ENCODE measurements at places on chromosomes 6 and 20.

DNA sequence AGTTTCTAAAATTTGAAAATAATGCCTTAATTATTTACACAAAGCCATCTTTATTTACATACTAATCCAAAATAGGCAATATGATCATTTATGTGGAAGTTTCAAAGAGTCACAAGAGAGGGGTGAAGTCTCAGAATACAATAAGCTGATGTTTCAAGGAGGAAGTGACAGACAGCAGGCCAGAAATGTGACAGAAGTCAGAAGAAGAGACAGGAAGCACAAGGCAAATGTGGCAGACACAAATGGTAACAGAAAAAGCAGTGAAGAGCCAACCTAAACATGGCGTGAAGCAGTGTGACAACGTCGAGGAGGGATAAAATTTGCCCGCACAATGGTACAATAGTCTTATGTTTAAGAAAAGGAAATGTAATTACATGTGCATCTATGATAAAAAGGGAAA lies 59.8 kb downstream of the SHPRH start:
- DNase-seq = peak; percentile 21

DNA sequence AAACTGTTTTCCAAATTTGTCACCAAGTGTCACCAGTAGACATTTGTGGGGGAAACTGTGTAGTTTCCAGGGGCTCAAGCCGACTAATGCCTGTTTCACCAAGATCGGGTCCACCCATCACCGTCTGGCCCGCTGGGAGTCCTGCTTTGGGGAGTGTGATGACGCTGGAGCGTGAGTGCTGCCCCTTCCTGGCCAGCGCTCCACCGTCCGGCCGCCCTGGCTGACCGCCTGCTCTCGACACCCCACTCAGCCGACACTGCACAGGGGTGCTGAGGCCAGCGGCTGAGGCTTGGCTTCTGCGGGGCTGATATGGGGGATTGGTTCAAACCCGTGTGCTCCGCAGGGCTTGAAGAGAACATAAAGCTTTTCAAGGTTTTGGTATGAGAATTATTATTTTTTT lies 160.1 kb downstream of the SMOC2 start:
- no peak for DNase-seq

- no peak for DNase-seq
Measured at GRCh38 chr6:166552600-166552999, 33.9 kb downstream of the RAMACL start.

DNA sequence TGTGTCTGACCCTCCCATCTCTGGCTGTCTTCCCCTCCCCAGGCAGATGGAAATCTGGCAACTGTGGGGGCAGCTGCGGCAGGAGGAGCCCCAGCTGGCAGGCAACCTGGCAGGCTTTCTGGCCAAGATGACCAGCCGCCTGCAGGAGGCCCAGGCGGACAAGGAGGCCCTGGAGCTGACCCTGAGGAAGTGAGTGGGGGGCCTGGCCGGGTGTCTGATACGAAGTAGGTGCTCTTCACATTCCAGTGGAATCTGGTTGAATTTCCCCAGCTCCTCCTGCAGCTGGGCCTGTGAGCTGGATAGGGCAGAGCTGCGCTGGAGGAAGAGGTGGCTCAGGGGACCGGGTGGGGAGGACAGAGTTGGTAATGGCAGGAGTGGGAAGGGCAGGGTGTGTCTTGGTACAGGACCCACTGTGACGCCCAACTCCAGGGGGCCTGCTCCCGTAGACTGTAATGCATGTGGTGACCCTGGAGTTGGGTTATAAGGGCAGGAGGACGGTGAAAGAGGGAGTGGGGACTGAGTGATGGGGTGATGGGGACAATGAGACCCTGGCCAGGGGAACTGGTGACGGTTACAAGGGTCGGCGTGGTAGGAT lies 19.7 kb downstream of the RAB44 start:
- DNase-seq = no peak

DNA sequence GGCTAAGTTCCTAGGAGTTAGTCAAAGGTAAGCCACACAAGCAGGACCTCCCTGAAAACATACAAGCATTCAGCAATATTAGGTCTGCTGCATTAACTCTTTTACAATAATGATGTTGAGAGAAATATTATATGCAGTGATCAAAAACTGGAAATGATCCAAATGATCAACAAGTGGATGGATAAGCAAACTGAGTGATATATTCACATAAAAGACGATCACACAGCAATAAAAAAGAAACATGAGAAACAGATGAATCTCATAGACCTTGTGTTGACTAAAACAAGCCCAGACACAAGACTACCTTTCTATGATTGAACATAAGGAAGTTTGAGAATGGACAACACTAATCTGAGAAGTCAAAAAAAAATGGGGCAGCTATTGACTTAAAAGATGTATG lies 39.9 kb downstream of the LMBRD1 start:
- no peak for DNase-seq

DNA sequence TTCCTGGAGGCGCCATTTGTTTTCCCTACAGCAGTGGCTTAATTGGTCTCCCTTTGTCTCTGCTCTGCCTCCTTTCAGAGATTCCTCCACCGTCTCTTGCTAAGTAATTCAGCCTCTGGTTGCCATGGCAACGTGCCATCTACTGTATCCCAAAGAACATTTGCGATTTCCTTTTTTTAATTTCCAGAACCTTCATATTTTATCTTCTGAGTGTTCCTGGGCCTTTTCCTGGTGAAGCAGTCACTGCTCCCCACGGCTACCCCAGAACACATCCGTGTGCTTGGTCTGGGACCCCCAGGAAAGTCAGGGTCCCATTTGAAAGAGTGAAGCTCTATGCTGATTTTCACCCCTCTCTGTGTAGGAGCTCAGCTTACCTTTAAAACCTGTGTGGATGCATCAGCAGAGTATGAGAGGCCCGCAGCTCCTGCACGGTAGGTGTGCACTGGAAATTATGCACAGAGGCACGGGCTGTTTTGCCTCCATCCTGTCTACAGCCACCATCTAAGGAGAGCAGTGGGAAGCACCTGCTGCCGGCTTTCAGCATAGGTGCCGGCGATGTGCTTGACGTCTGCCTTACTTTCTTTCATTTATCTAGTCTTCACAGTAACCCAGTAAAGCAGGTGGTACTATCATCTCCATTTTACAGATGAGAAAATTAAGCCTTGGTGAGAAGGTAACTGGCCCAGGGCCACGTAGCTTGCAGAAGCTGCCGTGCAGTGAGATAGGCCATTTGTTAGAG lies 122.8 kb downstream of the SYCP2 start:
- DNase-seq = no peak

DNA sequence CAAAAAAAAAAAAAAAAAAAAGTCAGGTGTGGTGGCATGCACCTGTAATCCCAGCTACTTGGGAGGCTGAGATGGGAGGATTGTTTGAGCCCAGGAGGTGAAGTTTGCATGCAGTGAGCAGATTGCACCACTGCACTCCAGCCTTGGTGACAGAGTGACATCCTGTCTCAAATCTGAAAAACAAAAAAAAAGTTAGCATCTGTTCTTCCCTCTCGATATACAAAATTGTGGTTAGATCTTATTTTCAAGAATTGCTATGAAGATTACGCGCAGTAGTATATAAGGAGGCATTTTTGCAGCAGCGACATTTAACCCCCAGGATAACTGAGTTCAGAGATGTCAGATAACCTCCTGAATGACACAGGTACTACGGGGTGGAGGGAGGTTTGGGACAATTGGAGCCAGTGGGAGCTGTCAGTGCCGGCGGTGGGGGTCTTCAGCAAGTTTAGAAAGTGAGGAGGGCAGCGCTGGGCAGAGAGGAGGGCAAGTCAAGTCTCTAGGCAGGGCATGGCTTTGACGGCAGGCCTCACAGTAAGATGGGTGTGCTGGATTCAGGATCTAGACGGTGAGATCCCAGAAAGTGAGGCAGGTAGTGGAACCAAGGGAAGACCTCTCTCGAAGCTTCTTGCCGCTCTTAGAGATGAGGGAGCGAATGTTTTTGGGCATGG lies 26.2 kb upstream of the MRPS18A start:
- DNase-seq = no peak

- DNase-seq = no peak
Measured at GRCh38 chr6:118865100-118865391, 28.9 kb upstream of the ASF1A start.

DNA sequence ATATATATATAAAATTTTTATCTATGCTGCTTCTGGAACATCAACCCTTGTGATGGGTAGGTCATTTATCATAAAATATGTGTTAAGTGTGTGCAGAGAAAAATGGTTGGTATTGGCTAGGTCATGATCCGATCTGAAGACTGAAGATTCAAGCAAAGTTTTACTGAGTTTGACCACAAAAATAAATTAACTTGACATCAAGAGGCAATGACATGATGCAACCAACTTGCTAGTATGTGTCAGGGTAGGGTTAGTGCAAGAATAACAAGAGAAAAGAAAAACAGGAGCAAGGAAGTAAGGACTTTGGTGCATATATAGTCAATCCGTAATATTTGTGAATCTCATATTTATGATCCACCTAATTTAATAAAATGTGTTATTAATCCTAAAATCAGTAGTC lies 1202.0 kb upstream of the ADGRB3 start:
- DNase-seq = no peak

- no peak for DNase-seq
Measured at GRCh38 chr20:8547035-8547650, 415.1 kb downstream of the PLCB1 start.

DNA sequence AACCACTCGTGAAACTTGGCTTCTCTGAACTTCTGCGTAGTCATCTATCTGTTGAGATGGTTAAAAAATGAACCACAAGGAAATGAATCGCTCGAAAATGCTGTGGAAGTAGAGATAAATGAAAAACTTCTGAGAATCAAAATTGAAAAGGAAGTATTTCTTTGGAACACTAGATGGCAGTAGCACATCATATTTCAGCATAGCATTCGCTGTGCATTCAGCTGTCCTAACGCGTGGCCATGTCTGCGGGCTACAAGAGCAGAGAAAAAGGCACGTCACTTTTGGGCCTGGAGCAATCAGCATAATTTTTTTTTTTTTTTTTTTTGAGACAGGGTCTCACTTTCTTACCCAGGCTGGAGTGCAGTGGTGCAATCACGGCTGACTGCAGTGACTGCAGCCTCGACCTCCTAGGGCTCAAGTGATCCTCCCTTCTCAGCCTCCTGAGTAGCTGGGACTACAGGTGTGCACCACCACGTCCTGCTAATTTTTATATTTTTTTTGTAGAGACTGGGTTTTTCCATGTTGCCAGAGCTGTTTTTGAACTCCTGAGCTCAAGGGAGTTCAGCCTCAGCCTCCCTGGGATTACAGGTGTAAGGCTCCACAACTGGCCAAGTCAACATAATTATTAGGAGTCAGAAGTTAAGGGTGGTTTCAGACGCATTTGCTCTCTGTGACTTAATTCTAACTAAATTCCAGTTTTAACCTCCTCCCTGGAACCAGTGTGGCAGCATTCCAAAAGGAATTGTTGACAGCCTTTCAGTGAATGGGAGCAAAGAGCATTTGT lies 8.8 kb upstream of the PERP start:
- peak; percentile 43 for DNase-seq

GRCh38 chr20:33570743-33571142 lies 80.8 kb downstream of the CBFA2T2 start:
- no peak for DNase-seq

DNA sequence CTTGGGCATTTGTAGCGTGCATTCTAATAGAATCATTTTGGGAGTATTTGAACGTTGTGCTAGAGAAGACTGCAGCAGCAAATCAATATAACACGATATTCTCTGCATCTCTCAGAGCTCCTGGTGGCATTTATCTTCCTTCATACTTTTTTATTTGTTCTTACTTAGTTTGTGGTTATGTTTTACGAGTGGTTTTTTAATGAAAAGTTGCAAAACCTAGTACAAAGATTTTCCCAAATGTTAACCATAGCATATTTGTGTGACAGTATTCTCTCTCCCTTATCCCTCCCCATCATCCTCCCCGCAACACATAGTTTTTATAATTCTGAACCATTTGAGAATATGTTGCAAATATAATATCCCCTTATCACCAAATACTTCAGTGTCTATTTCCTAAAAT lies 50.4 kb downstream of the JARID2 start:
- DNase-seq = no peak

- DNase-seq = no peak
Measured at GRCh38 chr20:33211817-33212424, 5.2 kb upstream of the BPIFA3 start.

- DNase-seq = no peak
Measured at GRCh38 chr6:166341977-166342348, 382 bp downstream of the SFT2D1 start.

DNA sequence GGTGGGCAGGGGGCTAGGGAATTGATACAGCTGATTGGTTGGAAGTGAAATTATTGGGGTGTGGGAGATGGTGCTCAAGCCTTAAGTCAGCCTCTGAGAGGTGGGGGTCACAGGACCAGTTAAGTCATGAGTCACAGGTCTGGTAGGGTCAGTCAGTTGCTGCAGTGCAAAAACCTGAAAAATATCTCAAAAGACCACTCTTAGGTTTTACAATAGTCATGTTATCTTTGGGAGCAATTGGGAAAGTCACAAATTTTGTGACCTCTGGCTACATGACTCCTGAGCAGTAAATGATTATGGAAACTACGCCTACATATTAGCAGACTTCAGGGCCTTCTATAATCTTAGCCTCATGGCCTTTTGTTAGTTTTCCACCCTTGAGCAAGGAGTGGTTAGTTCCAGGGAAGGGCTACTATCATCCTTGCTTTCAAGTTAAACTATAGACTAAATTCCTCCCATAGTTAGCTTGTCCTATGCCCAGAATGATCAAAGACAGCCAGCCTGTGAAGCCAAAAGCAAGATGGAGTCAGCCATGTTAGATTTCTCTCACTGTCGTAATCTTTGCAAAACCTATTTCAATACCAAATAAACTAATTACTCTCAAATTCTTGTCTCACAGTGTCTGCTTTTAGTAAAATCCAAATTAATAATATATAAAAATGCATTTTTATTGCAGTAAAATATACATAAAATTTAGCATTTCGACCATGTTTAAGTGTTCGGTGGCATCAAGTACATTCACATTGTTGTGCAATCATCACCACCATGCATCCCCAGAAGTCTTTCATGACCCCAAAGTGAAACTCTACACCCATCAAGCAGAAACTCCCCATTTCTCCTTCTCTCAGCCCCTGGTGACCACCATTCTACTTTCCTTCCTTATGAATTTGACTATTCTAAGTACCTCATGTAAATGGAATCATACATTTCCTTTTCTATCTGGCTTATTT lies 60.9 kb upstream of the CD2AP start:
- DNase-seq = no peak

Data from KG1 (cell line).